Stimulated activated CD8-positive, alpha-beta memory T cell treated with anti-CD3 and anti-CD28 coated beads, Interleukin-2, amount 100 ng/mL, for 48 hours (primary cell): ENCODE measurements at places on chromosomes 7 and 10.

DNA sequence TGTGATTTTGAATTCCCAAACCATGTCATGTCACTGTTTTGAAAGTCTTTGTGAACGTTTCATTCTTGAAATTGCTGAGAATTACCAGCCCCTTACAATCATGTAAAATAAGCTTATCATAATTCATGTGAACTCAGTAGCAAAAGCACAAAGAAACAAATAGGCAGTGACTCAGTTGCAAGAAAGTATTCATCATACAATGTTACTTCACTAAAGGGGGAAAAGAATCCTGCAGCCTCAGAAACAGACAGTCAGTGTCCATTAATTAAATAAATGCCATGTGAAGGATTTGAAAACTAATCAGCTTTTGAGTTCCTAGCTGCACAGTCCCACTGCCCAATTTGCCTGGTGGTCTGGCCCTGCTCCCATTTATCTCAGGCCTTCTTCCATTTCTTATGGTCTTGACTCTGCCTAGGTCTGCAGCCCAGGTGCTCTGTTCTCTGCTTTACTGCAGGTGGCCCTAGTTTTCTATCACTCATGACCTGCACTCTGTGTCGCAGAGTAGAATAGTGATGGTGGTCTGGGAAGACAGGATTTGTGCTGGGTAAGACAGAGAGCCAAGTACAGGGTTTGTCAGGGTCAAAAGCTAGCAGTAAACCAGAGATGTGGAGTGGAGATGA lies 99.7 kb downstream of the PLCE1 start:
- DNase-seq, result no peak

DNA sequence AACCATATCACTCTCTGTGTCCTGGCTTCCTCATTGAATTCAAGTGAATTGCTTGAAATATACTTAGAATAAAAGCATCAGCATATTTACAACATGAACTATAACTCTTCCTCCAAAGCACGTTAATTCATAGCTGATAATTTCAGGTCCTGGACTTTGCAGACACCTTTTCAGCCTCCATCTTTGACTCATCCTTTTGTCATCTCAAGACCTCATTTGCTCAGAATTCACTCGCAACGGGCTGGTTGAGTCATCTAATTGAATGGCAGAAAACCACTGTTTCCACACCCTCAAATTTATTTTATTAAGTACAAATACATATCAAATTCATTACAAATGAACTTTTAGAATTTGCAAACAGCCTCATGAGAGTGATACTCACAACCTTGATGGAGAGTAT lies 545.7 kb downstream of the GATA3 start:
- no peak for DNase-seq

DNA sequence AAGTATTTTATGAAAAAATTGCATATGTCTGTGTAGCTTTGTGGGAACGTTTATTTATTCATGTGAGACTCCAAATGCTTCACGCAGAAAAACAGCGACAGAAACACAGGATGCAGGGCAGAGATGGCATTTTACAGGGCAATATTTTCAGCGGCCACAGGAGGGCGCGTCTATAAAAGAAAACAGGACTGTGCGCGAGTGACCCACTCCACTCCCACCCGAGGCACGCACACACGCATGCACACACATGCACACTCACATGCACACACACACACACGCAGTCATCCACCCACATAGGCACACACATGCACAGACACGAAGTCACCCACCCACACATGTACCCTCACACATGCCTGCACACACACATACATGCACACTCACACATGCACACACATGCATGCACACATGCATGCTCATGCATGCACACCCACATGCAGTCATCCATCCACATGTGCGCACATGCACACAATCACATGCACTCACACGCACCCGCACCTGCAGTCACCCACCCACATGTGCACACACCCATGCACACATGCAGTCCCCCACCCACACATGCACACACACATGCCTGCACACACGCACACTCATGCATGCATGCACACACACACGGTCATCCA lies 96.3 kb downstream of the DNAJB6 start:
- DNase-seq, result peak; percentile 38

DNA sequence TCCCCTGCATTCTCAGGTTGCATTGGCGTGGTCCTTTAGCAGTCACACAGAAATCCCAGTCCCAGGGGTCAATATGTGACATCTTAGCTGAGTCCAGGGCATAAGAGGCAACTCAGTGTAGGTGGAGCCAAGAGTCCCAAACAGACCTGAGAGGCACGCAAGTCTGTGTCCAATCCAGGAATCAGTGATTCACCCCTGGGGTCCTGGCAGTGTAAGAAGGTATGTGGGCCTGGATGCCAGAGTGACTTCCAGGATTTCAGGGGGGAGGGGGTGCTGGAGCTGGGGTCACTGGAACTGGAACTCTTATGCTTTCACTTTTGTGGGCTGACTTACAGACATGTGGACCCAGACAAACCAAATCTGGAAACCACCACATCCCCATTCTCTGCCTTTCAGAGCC lies 26.8 kb downstream of the FRMPD2 start:
- no peak for DNase-seq
